ENCODE measurements at places on chromosomes 16 and 17. TPM values are rescaled to one million over a fixed set of nuclear protein-coding genes. Genes with fewer than 3 reads are reported as not detected.
A peak's percentile ranks its signal among the peaks of the same experiment; 100 is the strongest.

DNA sequence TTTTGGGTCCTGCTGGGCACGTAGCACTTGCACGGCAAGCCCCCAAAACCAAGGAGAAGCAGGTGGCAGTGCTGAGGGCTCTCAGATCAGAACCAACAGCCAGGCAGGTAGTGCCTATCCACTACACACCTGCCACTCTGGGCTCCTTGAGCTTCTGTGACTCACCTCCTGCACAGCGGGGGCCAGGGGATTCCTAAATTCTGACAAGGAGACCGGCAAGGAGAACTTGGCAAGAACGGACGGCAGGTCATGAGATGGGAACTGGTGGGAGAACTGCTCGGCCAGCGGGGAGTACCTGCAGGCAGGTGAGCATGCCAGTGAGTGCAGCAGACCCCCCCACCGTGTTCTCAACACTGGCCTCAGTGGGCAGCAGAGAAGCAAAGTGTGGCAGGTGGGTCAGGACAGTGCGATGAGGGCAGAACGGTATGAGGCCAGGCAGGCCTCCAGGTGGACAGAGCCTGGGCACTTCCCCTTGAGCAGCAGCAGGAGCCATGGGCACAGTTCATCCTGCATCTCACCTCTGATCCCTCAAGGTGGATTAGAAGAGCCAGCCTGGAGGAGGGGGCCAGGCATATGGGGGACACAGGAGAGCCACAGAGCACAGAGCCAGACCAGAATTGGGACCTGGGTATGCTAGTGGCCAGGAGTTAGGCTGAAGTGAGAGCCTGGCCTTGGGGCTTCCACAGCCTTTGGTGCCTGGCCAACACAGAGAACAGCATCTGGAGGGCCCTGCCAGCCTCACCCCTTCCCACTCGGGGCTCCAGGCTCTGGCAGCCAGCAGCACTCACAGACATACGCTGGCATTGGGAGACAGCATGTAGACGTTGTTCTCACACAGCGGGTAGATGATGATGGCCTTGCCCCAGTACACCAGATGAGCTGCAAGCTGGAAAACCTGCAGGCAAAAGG is 14.7 kb downstream of the MPG start:
- DNase-seq, result no peak

DNA sequence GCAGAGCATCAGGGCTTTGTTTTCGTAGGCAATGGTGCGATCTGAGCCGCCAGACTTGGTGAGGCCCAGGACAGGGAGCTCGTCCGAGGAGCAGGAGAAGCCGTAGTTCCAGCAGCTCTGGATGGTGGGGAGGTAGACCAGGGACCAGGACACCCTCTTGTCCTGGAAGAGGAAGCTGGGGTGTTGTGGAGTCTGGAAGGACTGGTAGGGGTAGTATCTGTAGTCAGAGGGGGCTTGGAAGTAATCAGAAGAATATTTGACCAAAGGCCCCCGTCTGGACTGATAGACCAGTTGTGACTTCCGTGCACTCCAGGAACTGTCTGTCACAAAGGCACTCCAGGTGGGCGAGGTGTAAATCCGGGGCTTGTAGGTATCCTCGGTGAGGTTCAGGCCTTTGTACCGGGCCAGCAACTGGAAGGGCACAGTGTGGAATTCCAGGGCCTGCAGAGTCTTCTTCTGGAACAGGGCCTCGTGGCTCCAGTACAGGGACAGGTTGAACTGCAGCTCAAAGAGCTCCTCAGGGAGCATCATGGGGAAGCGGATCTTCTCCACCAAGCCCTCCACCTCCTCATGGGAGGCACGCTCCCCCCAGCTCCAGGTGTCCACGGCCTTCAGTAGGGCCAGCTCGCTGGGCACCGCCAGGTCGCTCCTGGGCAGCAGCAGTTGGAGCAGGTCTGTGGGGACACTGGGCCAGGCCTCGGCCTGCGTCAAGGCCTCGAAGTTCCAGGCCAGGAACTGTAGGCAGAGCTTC is 7.8 kb downstream of the LGALS3BP start:
- no peak for DNase-seq

- no peak for DNase-seq
These were observed 5.4 kb upstream of the CPNE2 start for GRCh38 chr16:57087003-57087402.

DNA sequence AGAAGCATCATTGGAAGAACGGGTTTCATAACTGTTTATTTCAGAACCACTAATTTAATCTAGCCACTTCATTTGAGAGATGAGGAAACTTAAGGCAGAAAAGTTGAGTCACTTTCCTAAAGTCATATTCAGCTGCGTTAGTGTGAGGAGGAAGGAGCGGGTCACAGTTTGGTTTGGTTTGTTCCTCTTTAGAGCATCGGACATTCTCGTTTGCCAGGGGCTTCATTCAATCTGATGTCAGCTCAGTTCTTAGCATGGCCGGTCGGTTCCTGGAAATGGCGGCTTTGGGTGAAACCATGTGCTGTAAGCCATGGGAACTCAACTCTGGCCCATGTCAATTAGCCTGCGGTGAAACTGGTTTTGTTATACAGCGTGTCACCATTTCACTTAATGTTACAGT is 186.5 kb downstream of the LGALS9B start:
- no peak for DNase-seq

PLCG2 gene
- total RNA-seq, result 0.45 TPM

DNA sequence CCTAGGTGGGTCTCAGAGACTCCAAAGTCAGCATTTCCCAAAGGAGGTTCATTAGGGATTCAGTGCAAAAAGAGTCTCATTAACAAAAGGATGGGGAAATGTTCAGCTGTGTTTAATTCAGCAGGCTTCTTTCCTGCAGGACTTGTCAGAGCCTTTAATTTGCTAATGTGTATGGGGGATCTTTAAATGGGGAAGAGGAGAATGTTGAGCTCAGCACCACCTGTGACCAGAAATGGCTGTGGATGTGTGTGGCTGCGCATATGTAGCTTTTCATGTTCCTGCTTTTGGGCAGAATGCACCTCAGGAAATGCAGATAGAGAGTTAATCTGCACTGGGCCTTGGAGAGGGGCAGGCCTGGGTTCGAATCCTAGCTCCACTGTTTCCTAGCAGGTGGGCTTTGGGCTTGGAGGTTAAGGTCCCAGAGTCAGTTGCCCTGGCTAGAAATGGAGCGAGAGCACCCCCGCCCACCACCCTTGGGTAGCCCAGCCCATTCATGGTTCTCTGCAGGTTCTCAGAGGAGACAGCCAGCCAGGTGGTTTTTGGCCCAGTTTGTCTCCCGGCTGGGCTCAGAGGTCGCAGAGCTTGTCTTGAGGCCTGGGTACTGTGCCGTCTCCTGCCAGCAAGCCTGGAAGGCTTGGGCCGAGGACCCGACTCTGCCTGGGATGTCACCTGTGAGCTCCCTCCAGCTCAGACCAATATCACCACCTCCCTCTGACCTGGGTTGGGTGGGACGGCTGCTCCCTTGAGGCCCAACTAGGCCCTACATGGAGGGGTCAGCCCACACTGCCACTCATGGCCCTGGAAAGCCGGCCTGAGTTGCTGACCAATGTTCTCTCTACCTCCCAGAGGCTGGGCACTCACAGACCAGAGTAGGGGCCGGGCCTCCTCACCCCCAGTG is 9.3 kb downstream of the ADCY7 start:
- no peak for DNase-seq

DNA sequence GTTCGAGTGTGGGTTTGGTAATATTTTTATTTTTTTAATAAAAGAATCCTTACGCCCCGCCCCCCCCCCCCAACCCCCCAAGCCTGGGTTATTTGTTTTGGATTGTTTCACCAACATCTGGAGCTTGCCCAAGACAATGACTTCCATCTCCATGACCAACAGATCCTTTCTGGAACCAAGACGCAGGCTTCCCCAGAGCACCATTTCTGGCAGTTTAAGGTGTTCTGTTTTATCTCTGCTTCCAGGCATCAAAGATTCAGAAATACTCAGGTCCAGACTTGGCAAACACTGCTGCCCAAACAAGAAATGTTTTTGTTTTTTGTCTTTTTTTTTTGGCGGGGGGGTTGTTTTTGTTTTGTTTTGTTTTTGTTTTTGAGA is 56.1 kb downstream of the PLXDC1 start:
- no peak for DNase-seq

PRDM7 gene
- total RNA-seq, result not detected

PNPO gene
- total RNA-seq, result 9.7 TPM

- DNase-seq, result no peak
These were observed 8.9 kb upstream of the MYL4 start for GRCh38 chr17:47200325-47200664.

DNA sequence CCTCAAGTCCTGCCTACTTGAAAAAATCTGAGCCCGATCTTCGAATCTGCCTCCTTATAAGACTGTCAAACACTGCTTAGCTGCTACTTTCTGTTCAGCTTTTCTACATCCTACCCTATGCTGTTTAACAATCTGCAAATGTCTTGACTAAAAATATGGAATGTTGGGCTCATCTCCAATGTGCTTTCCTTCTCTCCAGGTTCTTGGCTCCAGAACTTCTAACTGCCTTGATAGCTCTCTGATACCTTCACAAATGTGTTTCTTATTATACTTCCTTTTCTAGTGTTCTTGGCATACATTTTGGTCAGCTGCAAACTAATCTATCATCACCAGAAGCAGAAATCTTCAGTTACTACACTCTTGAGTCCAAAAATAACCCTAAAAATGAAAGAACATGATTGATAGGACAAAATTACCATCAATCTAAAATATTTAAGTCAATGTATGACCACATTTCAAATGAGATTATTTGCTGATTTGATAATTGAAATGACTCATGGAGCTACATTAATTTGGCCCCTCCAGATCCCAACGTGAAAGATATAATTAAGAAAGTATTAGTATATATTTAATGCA is 372.3 kb upstream of the MON1B start:
- DNase-seq, result no peak

DNA sequence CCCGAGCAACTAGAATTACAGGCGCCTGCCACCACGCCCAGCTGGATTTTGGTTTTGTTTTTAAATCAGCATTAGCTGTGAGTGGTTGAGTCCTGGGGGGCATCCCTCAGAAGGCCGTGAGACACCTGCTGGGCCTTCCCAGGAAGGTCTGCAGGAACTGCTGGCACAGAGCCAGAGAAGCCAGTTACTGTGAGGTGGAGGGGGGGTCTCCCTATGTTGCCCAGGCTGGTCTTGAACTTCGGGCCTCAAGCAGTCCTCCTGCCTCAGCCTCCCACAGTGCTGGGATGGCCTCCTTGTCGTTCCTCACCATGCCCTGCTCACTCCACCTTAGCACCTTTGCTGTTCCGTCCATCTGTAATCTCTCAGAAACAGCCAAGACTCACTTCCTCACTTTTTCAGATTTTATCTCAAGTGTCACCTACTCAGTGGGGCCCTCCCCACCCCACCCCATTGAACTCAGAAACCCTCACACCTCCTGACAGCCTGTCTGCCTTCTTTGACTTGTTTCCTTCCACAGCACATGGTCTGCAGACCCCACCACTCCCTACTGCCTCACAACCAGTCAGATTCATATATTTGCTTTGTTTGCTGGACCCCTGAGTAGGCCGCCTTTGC is 62.3 kb downstream of the WSB1 start:
- DNase-seq, result no peak

- DNase-seq, result no peak
These were observed 87.9 kb downstream of the N4BP1 start for GRCh38 chr16:48522041-48522440.

GRCh38 chr17:35082073-35082657 is 18.7 kb upstream of the RFFL start:
- DNase-seq, result peak; percentile 44

DNA sequence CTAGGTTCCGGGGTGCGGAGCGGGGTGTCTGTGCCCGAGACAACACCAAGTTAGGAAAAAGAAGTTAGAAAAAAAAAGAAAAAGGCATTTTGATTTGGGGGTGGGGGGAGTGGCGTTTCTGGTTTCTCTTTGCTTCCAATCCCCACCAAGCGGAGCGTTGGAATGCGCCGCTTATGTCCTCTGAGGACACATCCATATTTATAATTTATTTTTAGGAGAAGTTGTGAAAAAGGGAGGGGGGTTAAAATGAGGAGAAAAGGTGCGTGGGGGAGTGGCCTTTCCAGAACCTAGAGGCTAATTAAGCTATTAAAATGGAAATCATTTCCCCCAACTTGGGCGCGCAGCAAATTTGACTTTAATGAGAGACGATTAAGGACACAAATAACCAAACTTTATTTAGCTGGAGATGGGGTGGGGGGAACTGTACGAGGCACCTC is 232.1 kb downstream of the MRTFB start:
- DNase-seq, result peak; percentile 39

GPR142 gene
- not detected for total RNA-seq

GRCh38 chr17:46911311-46911710 is 11.6 kb upstream of the GOSR2 start:
- DNase-seq, result no peak

DNA sequence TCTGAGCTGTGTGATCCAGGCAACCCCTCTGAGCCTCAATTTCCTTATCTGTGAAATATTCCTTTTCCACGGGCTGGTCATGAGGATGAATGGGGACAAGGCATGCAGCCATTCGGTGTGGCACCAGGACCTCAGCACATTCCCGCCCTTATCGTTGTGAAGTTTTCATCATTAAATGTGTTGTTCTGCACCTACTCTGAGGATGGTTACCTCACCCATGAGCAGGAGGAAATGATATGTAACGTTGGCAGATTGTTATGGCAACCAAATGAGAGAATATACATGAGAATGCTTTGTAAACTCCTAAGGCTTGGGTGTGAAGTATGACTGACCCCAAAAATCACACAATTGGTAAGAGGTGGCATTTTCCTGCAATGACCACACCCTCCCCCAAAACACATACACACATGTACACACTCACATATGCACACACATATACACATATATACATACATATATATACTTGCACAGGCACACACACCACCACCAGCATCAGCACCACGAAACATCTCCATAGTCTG is 39.5 kb downstream of the SMARCE1 start:
- no peak for DNase-seq

KRT20 gene
- 0.08 TPM for total RNA-seq

Data from SJCRH30 (cell line).